GM23338 (cell line): ENCODE measurements at places on chromosomes 3 and 15. TPM values are rescaled to one million over a fixed set of nuclear protein-coding genes. Genes with fewer than 3 reads are reported as not detected.

The CD200 gene
- 49.3 and 51.9 TPM in 2 replicates for total RNA-seq

The SENP7 gene
- total RNA-seq: 9.0 and 11.0 TPM in 2 replicates

The TRAK1 gene
- 47.4 and 50.1 TPM in 2 replicates for total RNA-seq

The PDHB gene
- total RNA-seq: 153 and 222 TPM in 2 replicates

The GLCE gene
- total RNA-seq: 13.8 and 15.5 TPM in 2 replicates

The GYG1 gene
- 40.9 and 45.6 TPM in 2 replicates for total RNA-seq

The GADL1 gene
- 0.35 and 0.97 TPM in 2 replicates for total RNA-seq

The GRAMD2A gene
- 2.8 and 3.3 TPM in 2 replicates for total RNA-seq

The SSUH2 gene
- total RNA-seq: 0.82 and 2.3 TPM in 2 replicates

The EEF1AKMT4 gene
- 9.8 and 14.3 TPM in 2 replicates for total RNA-seq

The FETUB gene
- total RNA-seq: not detected in 2 replicates

The ROBO2 gene
- total RNA-seq: 4.3 and 7.8 TPM in 2 replicates
